AG08395 (cell line): ENCODE measurements at places on chromosomes 5 and 9.
A peak's percentile ranks its signal among the peaks of the same experiment; 100 is the strongest.

- DNase-seq = no peak
Observed at GRCh38 chr5:57157131-57157530, 16.7 kb upstream of the GPBP1 start.

- DNase-seq = no peak
Observed at GRCh38 chr9:133774799-133775198, 36.6 kb upstream of the SARDH start.

DNA sequence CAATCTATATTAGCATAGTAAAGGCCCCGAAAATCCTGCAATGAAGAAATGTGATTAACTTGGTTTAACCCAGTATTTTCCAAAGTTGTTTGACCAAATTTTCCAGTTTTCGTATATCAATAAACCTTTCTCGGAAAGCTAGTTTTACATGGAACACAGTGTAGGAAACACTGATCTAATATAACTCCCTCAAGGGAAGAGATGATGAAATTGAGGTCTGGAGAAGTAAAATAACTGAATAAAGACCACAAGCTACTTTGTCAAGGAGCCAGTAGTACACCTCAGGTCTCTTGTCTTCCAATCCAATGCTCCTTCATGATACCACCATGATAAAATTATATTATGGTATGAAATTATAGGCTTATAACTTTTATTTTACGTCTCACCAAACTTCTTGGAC is 118.1 kb upstream of the TARS1 start:
- no peak for DNase-seq

DNA sequence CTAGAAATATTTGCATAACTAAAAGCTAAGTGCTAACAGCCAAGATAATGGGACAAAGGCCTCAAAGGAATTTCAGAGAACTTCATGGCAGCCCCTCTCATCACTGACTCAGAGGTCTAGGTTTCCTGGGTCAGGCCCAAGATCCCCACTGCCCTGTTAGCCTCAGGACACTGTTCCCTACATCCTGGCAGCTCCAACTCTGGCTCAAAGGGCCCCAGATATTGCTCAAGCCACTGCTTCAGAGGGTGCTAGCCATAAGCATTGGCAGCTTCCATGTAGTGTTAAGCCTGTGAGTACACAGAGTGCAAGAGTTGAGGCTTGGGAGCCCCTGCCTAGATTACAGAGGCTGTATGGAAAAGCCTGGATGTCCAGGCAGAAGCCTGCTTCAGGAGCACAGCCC is 998.1 kb downstream of the TLE1 start:
- no peak for DNase-seq

DNA sequence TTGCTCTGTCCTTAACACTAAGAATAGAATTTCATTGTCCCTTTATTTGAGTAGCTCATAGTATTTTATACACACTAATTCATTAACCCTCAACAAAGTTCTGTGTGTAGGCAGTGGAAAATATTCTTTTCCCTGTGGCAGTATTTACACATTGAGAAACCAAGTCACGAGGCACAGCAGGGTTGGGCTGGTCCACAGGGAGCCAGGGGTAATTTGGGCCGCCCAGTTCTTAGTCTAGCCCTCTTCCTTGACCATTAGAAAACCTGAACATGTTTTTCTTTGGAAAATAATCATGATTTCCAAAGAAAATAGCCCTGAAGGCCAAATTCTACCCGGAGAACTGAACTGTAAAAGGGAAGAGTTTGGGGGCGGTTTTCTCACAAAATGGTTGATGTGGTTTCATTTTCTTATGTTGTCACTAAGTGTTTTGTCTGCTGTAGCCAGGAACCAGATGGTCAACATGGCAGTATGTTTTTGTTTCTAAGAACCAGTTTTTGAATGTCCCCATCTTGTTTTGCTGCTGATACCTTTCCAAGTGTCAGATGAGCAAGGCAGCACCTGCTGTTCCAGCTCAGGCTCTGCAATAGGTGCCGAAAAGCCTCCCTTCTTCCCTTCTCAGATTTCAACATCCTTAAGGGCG is 29.6 kb downstream of the ARHGEF28 start:
- no peak for DNase-seq

DNA sequence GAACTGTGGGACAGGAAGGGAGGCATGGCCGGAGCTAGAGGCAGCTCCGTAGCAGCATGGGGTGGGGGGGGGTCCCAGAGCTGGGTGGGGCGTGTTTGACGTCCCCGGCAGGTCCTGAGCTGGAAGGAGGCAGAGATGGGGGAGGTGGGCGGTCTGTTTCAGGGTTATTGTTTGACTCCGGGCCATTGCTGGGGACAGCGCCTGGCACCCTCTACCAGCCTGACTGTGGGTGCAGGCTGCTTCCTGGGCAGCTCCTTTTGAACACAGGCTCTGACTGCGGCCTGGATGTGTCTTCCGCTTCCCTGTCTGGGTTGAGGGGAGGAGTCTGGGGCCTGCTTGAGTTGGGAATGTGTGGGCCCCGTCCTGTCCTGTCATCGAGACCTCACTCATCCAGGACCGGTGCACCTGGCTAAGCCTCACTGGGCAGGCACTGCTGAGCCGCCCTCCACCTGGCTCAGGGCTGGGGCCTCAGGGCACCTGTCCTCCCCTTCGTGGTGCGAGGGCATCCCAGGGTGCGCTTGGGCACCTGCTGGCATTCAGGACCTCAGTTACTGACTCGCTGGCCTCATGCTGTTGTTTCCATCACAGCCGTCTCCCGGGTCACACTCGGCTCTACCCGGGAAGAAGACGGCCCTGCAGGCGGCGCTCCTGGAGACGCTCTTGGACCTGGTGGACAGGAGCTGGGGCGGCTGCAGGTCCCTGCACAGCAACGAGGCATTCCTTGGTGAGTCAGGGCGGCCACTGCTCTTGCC is 26.5 kb downstream of the CEP72 start:
- no peak for DNase-seq

DNA sequence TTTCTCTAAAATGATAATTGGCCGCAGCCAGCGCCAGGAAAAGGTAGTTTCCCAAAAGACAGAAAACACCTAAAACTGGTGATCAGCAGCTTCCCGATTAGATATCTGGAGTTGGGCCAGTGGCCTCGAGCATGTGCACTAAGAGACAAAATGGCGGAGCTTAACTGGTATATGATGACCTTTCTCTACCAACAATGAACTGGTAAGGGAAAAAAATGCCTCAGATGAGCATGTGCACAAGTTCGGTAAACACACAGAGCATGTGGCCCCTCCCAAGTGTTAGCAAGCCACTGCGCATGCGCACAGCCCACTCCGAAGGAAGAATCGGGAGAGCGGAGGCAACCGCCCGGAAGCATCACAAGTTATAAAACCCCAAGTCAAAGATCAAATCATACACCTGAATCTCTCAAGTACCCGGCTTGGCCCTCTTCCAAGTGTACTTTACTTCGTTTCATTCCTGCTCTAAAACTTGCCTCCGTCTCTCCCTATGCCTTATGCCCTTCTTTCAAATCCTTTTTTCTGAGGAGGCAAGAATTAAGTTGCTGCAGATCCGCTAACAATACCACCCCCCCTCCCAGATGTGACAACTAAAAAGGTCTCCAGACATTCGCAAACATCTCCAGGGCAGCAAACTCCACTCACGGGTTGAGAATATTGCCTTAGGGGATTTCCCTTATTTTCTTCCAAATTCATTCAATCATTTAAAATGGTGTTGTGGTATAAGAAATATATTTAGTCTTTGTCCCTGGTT is 15.0 kb upstream of the PTBP3 start:
- peak; percentile 77 for DNase-seq

DNA sequence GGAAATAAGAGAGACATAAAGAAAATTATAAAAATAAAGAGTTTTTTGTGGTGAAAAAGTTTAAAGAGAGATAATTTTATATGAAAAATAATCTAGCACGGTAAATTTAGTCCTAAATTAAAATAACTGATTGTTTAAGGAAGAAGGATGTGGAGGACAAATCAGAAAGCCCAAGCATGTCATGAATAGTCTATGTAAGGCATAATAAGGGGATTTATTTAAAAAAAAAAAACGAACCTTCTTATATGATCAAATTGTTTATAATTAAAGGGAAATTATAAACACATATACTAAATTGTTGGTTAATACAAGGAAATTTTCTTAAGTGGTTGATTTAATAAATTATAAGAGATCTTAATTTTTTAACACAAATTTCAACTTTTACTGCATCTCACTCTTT is 551.8 kb upstream of the TYRP1 start:
- DNase-seq = no peak

DNA sequence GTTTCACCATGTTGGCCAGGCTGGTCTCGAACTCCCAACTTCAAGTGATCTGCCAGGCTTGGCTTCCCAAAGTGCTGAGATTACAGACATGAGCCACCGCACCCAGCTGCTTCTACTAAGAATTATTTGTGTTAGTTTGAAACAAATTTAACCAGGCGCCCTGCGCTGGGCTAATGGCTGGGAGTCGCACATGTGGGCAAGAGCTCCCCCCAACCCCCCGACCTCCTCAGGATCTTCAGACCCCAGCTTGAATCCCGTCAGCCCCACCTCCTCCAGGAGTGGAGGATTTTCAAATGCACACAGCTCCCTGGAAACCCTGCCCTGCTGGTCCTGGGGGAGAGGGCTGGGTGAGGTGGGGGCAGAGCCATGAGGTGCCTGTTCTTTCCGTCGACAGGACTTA is 21.2 kb upstream of the SLC12A7 start:
- DNase-seq = no peak

DNA sequence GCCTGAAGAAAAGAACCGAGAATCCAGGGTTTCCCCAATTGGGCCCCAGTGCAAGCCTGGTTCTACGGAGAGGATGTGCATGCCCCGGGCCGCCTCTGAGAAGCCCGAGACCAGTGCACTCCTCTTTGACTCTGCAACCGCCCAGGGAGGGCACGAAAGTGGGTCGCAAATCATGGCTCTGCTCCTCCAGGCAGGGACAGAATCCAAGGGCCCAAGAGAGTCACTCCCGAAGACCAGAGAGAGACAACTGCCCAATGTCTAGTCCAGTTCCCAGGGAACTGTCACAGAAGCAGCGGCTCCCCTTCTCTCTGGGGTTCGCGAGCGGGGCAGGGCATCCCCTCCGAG is 107.8 kb downstream of the PSD2 start:
- DNase-seq = peak; percentile 15

GRCh38 chr9:117278471-117279035 is 136.3 kb downstream of the ASTN2 start:
- DNase-seq = no peak

DNA sequence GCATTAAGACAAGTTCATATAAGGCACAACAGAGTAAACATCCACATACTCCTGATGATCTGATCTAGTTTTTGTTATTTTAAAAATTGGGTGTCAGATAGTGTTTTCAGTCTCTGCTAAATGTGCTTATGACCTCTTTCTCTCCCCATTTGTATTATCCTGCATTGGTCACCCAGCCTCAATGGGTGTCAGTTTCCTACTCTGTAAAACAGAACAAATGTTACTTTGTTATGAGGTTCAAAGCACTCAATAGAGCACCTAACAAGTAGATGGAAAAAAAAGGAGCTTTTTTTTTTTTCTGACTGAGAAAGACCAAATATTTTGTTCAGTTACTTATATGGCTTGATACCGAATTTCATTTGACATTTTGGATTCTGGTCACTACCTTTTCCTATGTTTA is 33.6 kb upstream of the RASGRF2 start:
- DNase-seq = no peak

DNA sequence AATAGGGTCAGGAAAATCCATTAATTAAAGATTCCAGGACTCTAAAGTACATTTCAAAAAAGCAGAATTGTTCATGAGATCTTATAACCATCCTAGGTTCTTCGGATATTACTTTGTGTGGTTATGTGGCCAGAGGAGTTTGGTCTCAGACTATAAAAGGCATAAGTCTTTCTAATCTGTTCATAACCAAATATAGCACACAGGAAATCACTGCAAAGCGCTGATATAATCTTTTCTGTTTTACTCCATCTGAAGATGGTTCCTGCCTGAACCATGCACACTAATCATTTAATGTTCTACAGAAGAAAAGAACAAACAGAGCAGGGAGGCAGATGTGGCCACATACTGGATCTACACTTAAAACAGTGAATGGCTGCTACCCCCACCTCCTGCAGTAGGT is 182.8 kb downstream of the SEMA5A start:
- no peak for DNase-seq

GRCh38 chr5:33423018-33423630 is 17.6 kb upstream of the TARS1 start:
- peak; percentile 25 for DNase-seq
